MM.1S (cell line): ENCODE measurements at places on chromosomes 12 and 14.

DNA sequence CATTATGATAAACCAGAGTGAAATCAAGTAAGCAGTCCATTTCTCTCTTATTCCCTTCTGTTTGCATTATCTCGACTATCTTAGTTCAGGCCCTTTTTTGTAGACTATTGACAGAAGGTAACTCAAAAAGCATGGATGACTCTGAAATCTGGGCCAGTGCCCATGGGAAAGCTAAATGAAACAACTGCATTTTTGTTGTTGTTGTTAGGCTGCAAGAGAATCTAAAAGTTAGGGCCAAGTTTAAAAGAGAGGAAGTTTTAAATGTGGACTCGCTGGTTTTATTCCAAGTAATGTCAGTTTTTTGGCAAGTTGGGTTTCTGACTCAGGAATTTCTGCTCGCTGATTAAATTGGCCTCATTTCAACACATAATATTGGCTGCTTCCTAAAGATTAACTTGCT, 201.1 kb downstream of the PIK3C2G start:
- DNase-seq, result no peak

DNA sequence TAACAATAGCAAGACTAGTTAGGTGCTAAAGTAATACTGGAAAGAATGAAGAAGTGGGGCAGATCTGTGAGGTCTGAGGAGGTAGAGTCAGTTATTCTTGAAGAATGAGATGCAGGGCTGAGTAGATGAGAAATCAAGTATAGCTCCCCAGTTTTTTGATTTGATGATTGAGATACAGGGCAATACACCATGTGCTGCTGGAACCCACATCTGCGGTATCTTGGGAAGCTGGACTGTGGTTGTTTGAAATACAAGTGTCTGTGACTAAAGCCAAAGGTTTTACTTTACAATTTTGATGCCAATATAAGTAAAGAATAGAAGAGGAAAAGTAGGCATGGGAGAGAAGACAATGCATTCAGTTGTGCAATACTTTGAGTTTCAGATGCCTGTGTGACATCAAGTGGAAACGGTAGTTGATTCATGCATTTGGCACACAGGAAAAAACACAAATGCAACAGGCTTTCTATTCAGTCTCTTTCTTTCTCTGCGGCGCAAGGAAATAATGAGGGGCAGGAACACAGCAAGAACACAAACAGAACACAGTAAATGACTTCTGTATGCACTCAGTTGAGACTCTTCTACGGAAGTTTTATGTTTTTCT, 190.2 kb upstream of the SLC38A2 start:
- no peak for DNase-seq

- DNase-seq, result no peak
These were observed 167.9 kb upstream of the NTF3 start for GRCh38 chr12:5264006-5264405.

- no peak for DNase-seq
These were observed 769 bp downstream of the EXOC3L4 start for GRCh38 chr14:103095210-103095778.

- no peak for DNase-seq
These were observed 1.7 kb downstream of the NCOR2 start for GRCh38 chr12:124565656-124566160.

DNA sequence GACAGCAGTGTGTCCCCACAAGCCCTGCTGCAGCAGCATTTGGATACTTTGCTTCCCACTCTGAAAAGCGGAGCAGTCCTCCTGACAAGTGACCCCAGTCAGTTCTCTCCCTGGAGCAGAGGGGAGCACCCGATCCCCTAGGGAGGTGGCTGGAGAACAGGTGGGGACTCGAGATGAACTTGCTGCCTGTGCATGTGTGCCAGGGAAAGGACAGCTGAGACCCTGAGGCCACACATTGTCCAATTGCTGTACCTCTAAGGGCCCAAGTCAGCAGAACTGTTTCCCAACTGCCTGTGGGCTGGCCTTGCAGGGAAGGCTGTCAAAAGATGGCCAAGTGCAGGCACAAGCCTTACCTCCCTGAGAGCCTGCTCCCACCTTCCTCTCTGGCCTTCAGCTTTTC, 55.1 kb downstream of the IFT43 start:
- no peak for DNase-seq

- DNase-seq, result no peak
These were observed 90.5 kb downstream of the TTC8 start for GRCh38 chr14:88914956-88915355.

DNA sequence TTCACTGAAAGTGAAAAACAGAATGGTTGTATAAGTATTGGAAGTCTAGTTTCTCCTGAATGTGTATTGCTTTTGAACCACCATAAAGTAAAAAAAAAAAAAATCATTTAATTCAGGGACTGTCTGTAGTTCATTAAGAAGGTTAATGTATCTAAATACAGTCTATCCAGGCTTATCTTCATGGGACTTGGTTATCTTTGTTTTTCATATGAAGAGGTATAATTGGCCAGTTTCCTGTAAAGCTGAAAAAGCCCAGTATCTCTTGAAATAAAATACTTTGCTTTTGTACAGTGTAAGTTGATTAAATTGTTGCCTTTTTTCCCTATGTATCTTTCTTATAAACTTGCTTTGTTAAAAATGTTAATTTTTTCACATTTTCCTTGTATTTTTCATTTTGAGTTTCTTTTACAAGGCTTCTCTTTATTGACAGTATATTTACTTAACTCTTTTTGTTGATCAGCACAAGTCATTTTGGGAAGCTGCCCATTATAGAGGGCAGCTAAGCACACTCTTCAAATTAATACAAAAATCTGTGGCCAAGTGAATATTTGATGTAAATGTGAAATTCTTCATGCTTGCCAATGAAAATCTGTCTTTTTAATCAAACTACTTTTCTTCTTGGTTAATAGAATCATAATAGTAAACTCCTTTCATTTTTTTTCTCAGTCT, 156.0 kb downstream of the TMTC3 start:
- no peak for DNase-seq
